Activated CD4-positive, CD25-positive, alpha-beta regulatory T cell treated with anti-CD3 and anti-CD28 coated beads, Interleukin-2, amount 50 U/mL, for 72 hours (primary cell): ENCODE measurements at places on chromosomes 2 and 18.

- DNase-seq: no peak
These were observed 199.1 kb downstream of the TRIB2 start for GRCh38 chr2:12915787-12916186.

- no peak for DNase-seq
These were observed 73.9 kb upstream of the SIX2 start for GRCh38 chr2:45083175-45083574.

DNA sequence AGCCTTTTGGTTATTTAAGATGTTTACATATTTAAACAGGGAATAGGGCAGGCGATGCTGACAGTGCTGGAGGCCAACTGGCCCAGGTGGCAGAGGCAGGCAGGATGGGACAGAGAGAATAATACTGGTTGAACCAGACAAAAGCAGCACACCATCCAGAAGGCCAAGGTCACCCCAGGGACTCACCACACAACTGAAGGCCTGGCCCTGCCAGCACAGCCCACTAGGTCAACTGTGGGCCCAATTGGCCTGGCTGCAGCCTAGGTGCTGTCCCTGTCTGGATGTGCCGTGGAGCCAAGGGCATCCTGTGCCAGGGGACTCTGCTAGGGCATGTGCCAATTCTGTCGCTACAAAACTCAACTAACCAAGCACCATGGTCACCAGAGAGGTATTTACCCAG is 69.2 kb downstream of the RNF152 start:
- DNase-seq: no peak

DNA sequence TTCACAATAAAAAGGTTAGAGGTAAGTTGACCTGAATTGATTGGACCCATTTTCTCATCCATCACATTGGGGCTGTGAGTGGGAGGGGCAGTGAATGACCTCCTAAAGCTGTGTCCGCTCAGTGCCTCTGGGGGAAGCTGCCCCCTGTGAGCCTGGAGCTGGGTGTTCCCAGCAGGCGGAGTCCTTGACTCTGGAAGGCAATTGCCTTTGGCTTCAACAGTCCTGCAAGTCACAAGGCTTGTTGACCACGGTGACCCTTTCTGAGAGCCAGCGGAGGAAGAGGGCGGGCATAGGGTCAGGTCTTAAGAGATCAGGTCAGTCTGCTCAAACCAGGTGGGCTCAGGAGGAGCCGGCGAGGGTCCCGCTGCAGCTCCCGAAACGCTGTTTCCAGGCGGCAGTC is 1.1 kb upstream of the CIDEA start:
- no peak for DNase-seq

- no peak for DNase-seq
These were observed 185.7 kb downstream of the MTCL1 start for GRCh38 chr18:8890957-8891464.

GRCh38 chr2:150127995-150128394 is 359.5 kb downstream of the RND3 start:
- no peak for DNase-seq

- DNase-seq: no peak
These were observed 36.3 kb upstream of the CCDC68 start for GRCh38 chr18:54995421-54996143.

DNA sequence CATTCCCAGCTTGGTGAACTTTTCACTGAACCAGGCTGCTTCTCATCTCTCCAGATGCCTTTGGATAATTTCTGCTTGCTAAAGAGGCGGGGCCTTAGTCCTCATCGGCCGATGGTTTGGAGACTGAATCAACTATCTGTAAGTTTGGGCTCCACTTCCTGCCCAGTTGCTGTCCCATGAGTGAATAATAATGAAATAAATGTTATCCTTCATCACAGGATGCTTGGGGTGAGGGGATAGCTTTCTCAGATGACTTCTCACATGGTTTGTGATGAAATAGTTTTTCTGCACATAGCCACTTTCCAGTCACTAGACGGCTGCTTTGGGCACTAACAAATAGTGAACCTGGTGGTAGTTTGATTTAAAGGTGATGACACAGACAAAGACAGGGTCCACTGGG is 376.6 kb upstream of the TRIB2 start:
- no peak for DNase-seq

DNA sequence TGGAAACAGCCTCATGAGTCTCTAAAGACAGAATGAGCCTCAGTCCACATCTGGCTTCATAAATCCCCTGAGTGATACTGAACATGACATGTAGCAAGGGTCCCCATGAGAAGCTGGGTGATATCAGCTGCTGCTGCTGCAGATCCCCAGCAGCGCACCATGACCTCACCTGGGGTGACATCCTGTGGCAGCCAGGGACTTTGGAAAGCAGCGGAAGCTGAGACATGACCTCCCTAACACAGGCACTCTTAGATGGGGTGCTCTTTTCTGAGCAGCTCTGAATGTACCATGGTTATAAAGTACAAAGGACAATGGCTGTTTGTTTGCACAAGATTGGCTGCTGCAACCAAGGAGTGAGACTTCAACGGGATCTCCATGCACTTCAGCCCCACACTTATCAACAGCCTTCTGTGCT is 74.7 kb upstream of the TMEM200C start:
- DNase-seq: no peak

GRCh38 chr2:177256026-177256425 is 8.5 kb downstream of the NFE2L2 start:
- no peak for DNase-seq

- DNase-seq: no peak
These were observed 109.1 kb downstream of the PIK3C3 start for GRCh38 chr18:42064109-42064508.

- no peak for DNase-seq
These were observed 8.1 kb downstream of the CHN1 start for GRCh38 chr2:174997110-174997509.

DNA sequence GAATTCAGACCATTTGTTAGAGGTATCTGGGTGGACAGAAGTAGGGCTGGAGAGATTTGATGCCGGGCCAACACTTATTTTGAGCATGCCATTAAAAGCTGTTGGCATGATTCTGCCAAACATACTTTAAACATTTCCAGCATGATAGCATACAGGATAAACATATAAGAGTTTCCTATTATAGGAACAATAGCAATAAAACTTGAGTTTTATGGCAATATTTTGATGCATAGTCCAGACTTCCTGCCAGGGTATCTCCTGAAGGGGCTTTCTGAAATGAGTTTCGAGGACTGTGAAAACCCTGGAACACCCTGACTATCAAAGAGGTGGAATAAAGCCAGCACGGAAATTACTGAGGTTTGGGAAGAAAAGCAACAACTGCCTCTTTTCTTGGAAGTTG is 1398.0 kb upstream of the NXPH2 start:
- DNase-seq: no peak

DNA sequence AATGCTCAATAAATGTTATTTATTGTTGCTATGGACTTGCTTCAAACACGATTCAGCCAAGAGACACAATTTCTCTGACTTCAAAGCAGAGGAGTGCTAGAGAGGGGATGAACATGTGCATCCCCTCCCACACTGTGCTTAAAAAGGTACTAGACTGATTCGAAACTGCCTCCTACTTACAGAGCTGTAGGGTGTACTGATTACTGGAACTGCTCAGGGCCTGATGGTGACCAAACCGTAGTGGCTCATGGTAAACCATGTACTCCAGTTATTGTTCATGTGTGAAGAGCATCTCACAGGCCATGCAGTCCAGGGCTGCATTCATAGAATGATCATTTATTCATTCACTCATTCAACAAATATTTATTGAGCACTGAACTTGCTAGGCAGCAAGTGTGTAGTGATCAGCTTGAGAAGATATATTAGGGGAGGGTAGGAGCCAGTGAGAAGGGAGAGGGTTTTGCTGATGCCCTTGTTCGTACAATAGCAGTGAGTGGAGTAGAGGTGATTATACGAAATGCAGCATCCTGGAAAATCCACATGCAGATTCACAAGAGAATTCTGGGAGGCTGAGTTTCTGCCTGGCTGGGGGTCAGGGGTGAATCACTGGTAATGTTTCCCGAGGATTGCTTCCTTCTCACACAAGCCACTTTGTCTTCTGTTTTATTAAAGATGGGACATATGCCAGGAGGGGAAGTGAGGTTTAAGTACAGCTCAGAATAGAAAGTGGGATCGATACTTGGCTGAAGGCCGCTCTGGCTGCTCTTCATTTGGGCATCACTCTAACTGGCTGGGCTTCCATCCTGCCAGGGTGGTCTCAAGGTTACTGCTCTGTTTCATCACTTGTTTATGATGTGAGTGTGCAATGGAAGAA is 245.4 kb downstream of the RAD51AP2 start:
- DNase-seq: no peak

- DNase-seq: no peak
These were observed 140.7 kb downstream of the ZNF516 start for GRCh38 chr18:76354348-76354747.

- DNase-seq: no peak
These were observed 440.7 kb downstream of the THSD7B start for GRCh38 chr2:137206069-137206468.

DNA sequence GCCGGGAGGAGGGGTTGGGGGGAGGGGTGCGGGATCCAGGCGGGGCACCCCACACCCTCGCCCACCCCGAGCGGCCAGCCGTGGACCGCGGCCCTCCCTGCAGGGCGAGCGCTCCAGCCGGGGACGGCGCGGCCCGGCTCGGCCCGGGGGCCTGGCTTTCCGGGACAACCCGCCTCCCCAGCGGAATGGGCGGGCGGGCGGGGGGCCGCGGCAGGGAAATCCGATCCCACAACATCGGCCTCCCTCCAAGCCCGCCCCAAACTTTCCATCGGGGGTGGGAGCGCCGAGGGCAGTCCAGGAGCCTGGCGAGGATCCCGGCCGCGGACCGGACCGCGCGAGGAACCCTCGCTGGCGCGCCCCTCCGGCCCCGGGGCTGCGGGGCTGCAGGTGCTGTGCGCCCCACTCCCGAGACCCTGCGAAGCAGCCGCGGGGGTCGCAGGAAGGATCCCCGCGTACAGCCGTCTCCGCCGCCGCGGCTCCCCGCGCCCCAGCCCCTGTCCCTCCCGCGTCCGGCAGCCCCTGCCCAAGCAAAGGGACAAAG is 529 bp downstream of the SEMA4C start:
- no peak for DNase-seq
